Urinary bladder (tissue), 4 donors: ENCODE measurements at places on chromosomes 7 and 10. TPM values are rescaled to one million over a fixed set of nuclear protein-coding genes. Genes with fewer than 3 reads are reported as not detected.
A peak's percentile ranks its signal among the peaks of the same experiment; 100 is the strongest.

The ANXA8 gene
- 14.3 TPM for polyA plus RNA-seq

The KCP gene
- 0.42 TPM for polyA plus RNA-seq

The SPOCK2 gene
- polyA plus RNA-seq: 10.1 TPM

The UPK3BL1 gene
- 49.0 TPM for polyA plus RNA-seq

DNA sequence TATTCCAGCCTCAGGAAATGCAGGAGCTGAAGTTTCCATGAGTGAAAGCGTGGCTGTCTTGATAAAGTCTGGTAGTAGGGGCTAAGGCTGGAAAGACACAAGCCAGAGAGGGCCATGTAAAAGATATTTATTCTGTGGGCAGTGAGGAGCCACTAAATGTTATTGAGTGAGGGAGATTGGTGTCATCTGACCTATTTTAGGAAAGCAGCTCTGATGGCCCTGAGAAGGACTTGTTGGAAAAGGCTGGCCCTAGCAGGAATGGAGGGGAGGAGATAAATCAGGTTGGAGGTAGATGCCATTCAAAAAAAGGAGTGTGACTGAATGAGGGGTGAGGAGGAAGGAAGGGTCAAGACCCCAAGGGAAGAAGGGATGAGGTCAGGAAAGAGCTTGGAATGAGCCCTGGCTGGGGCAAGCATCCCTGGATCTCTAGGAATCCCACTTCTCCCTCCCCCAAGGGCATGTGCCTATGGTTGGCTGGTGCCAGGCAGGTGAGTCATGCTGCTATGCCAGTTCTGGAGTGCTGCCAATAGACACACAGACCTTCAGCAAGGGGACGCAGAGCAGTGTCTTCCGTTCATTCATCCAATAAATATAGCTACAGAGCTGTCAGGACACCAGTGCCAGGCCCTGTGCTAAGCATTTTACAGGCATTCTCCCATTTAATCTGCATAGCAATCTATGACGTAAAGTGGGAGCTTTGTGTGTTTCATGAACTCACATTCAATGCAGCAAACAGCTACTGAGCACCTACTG, 2.0 kb downstream of the ANKRD2 start:
- peak; percentile 25 for DNase-seq

GRCh38 chr10:16408379-16408778, 28.4 kb upstream of the PTER start:
- DNase-seq: no peak

DNA sequence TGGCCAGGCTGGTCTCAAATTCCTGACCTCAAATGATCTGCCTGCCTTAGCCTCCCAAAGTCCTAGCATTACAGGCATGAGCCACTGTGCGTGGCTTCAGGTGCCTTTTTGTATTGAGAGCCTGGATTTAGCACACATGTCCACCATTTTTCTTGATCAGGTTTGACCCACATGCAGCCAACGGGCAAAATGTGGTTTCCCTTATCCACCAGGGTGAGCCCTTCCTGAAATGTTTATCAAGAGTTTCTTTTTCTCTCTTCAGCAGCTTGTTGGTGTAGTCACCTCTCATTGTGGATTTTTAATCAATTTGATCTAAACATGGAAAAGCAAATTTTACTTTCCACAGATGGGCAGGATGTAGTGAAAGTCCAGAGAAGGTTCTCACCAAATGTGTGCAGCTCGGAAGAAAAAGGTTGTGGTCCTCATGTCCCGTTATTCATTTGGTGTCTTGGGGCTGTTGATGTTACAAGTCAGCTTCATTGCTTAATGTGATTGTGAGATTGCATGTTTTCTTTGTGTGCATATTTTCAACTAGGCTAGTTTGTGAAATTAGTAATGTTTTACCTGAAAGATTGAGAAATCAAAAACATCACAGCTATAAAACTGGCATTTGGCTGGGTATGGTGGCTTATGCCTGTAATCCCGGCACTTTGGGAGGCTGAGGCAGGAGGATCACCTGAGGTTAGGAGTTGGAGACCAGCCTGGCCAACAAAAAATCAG, 28.9 kb downstream of the GUSB start:
- DNase-seq: no peak

DNA sequence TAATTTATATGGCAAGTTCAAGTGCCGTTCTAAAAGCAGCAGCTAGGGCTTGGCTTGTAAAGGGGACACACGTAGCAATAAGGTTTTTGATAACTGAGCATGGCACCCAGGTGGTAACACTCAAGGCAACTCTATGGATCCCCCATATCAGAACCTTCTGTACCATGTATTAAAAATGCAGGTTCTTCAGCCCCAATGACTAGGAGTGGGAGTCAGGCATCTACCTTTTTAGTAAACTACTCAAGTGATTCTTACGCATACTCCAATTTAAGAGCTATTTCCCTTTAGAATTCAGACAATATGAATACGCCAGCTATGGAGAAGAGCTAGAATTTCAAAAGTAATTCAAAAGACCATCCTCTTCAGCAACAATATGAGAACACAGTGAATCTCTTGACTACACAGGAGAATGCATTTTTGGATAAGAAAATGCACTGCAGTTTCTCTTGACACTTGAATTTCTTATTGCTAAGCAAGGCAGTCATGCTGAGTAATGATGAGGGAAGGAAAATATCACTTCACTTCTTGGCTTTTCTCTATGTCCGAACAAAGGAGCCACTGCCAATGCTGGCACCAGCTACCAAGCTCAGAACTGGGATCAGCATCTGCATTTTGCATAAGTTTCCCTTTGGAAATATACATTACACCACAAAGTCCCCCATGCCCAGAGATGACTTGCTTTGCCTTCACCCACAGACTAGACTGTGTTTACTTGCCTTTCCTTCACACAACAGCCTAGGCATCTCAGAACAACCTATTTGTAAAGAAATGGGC, 53.5 kb downstream of the ABLIM1 start:
- no peak for DNase-seq

GRCh38 chr7:36217211-36217960, 64.3 kb downstream of the EEPD1 start:
- no peak for DNase-seq

DNA sequence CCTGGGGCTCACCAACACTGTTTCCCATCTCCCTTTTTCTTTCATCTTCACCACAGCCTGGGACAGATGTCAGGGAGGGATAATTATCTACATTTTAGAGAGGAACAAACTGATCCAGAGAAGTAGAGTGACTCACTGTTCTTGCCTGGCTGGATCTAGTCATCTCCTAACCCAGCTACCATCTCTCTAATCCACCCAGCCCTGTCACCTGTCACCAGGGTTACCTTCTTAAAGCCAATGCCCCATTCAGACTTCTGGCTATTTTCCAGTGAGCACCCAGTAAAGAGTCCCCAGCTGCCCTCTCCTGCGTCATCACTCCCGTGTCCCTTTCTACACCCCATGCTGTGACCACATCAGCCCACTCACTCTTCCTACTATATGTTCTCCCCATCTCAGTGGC, 68.4 kb upstream of the DUSP5 start:
- DNase-seq: no peak

- no peak for DNase-seq
These were observed 150.1 kb downstream of the PLPP4 start for GRCh38 chr10:120607016-120607709.

DNA sequence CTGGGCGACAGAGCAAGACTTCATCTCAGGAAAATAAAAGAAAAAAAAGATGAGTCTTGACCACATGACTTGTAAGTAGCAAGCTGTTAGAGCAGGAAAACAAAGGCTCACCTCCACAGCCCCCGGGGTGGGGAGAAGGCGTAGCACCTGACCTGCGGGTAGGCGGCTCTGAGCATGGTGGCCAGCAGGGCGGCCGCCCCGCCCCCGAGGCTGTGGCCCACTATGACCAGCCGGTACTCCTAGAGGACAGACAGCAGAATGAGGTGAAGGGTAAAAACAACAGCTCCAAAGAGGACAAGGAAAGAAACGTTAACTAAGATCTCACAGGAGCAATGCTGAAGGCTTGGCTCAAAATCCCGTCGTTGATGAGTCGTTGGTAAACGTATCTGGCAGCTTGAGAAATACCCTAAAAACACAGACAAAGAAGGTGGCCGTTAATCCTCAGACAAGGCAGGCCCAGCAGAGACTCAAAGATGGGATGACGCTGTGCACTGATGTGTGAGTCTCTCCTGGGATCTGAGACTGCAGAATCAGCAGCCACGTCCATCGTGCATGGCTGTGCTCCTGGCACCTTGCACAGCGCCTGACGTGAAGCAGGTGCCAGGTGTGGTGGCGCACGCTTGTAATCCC, 31.1 kb downstream of the DAGLB start:
- no peak for DNase-seq
